Ovary (tissue), 10 donors: ENCODE measurements at places on chromosomes 7 and 10. TPM values are rescaled to one million over a fixed set of nuclear protein-coding genes. Genes with fewer than 3 reads are reported as not detected.

GRCh38 chr7:68752485-68753178 lies 845.6 kb upstream of the AUTS2 start:
- no peak for DNase-seq

GRCh38 chr10:43250615-43251418 lies 16.0 kb downstream of the RASGEF1A start:
- peak; percentile 8 for DNase-seq

Gene TMEM196
- total RNA-seq: not detected

- no peak for DNase-seq
Observed at GRCh38 chr7:150998341-150998740, 7.5 kb downstream of the NOS3 start.

GRCh38 chr10:129755158-129755591 lies 208.9 kb downstream of the EBF3 start:
- no peak for DNase-seq

DNA sequence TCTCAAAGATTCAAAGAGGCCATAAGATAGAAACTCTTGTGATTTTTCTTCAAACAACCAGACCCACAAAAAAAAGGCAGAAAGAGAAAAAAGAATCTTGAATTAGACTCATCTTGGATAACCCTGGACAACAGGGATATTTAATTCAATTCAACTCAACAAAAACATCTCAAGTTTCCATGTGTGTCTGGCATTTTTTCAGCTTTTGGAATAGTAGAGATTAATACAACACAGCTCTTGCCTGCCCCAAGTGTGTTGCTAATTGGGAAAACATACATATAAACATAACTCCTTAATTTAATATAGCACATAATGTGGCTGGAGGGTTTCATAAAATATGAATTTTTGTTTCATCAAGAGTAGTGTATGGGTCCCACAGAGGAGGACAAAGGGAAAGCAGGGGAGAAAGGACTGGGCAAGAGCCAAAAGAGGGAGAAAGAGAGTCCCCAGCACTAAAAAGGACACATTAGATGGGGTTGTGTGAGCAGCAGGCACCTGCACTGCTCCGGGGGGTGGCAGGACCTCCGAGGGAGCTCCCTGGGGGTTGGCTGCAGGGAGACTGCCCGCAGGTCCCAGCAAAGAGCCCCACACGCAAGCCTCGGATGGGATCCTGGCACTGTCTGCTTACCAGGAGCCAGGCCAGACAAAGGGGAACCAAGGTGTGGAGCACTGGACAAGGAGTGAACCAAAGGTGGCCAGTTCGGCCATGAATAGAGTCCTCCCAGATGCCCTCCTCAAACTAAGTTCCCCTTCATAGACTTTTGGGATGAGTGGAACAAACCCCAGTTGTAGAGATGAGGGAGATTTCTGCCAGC lies 65.6 kb upstream of the TMEM72 start:
- no peak for DNase-seq

Gene NACAD
- total RNA-seq: 24.1 TPM
